Suppressor macrophage treated with lipopolysaccharide for 4 hours (primary cell): ENCODE measurements at places on chromosomes 11 and 22.

GRCh38 chr11:70736461-70736860 is 338.1 kb downstream of the CTTN start:
- no peak for DNase-seq

- no peak for DNase-seq
These were observed 1941.0 kb upstream of the RAG2 start for GRCh38 chr11:38538866-38539680.

DNA sequence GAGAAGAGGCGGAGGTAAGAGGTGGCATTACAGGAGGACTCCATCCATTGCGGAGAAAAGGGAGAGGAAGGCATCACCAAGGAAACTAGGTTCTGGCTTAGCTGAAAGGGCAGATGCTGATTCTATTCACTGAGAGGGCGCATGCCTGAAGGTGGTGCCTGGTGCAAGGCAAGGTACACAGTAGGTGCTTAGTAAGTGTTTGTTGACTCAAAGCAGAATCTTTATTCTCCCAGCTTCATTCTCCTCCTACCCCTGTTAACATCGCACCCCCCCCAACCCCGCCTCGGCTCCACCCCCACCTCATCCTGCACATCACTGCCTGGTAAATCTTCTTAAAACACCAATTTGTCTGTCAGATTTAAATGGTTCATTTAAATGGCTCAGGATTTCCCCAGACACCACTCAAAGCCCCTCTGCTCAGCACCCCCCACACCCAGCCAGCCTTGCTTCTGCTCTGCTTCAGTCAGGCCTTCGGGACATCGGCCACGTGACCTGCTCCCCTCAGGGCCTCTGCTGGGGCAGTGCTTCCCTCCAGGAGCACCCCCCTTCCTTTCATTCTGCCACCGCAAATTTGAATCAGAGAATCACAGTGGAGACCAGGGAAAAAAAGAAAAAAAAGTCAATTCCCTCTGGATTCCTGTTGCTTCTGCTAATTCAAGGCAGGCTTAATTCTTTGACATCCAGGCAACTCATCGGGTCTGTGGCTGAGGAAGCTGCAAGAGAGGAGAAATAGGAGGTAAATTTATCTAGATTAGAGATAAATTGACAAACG is 17.8 kb upstream of the RCN1 start:
- DNase-seq, result no peak

GRCh38 chr22:44380756-44381486 is 68.2 kb upstream of the SHISAL1 start:
- DNase-seq, result no peak

DNA sequence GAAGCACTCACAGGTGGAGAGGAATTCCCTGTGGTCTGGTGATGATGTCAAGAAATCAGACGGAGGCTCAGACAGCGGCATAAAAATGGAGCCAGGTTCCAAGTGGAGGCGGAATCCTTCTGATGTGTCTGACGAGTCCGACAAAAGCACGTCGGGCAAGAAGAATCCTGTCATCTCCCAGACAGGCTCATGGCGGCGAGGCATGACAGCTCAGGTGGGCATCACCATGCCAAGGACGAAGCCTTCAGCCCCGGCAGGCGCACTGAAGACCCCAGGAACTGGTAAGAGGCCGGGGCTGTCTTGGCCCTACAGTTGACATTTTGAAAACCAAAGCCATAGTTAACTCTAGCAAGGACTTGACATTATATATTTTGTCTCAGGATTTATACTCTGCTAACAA is 116.3 kb downstream of the DBX1 start:
- DNase-seq, result no peak

DNA sequence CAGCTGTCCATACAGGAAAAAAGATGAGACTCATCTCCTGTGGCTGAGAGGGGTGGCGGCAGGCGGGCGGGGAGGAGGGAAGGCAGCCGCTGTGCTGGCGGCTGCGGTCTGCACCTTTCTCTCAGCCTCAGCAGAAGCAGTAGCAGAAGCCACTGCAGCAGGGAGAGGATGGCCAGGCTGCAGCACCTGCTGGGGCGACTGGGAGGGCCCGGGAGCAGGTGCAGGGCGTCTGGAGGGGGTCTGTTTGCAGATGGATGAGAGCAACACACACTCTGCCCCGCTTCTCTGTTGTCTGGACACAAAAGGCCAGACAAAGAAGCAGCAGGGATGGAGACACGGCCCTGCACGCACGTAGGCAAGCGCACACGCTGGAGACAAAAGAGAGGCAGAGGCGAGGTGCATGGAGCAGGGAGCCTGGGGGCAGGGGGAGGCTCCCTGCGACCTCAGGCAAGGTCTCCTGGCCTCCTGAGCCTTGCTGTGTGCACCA is 9.3 kb upstream of the MIAT start:
- DNase-seq, result no peak

- DNase-seq, result peak; percentile 36
These were observed 988 bp downstream of the TNRC6B start for GRCh38 chr22:40178417-40179409.

- no peak for DNase-seq
These were observed 17.4 kb upstream of the TMPRSS6 start for GRCh38 chr22:37126882-37127281.
